ENCODE measurements at places on chromosomes 2 and 18. TPM values are rescaled to one million over a fixed set of nuclear protein-coding genes. Genes with fewer than 3 reads are reported as not detected.

The ADRA2B gene
- total RNA-seq = 3.5 TPM

The SPDYA gene
- 0.53 TPM for total RNA-seq

The NT5DC4 gene
- not detected for total RNA-seq

The ITPRIPL1 gene
- total RNA-seq = 0.75 TPM

Data from smooth muscle cell of the coronary artery (primary cell).